ENCODE measurements at places on chromosomes 3 and 15.

DNA sequence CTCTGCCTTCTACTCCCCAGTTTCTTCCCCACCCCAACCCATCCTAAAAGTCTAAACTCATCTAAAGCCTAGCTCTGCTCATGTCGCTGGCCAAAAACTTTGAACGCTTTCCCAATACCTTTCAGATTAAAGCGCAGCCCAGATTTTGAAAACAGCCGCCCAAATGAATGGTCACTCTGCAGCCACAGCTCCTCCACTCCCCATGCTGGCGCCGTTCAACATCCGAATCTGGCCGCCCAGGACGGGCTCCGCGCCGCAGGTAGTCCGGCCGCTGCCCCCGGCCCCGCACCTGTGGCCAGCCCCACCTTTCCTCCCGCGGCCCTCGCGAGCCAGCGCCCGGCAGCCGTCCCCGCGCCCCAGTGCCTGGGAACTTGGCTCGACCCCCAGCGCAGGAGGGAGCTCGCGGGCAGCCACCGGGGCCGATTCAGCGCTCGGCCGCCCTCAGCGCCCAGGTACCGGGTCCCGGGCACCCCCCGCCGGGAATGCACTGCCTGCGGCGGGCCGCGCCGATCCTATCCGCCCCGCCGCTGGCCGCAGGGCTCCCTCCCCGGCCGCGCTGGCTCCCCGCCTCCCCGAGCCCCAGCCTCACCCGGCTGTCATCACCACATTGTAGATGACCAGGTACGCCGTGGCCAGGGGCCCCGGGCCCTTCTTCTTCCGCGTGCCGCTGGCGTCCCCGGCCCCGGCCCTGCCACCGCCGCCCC is 417 bp downstream of the HACD2 start:
- DNase-seq, result no peak
- H3K27me3 ChIP-seq, result no peaks in the 10 kb centered on the region
- H3K36me3 ChIP-seq, result no peaks in the 10 kb centered on the region
- H3K4me3 ChIP-seq, result peak overlapping the region; percentile 98
- H3K4me1 ChIP-seq, result peaks cover 13% of the 10 kb centered on the region

DNA sequence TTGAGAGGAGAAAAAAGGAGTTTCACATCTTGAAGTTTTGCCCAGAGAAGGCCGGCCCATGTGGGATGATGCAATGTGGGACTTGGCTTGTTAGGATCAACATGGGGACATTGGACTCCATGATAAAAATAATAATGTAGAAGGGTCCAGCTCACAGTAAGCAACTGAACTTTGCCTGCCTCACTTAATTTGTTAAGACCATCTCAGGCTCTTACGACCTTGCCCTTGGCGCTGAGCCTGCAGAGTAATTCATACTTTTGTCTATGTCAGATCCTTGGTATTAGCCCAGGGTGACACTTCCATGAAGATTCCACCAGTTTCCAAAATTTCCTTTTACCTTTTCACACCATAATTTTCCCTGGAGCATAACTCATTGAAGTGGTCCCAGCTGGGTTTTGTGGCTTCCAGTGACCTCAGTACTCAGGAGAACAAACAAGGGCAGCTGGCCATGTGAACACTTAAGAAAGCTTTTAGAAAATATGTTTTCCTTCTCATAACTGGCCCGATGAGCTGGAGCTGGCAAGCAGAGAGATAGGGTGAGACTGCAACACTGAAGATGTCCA is 315.4 kb upstream of the RASGRP1 start:
- H3K36me3 ChIP-seq, result no peaks in the 10 kb centered on the region
- DNase-seq, result no peak
- peaks cover 6% of the 10 kb centered on the region for H3K4me1 ChIP-seq

GRCh38 chr3:123151251-123151705 is 50.5 kb upstream of the SEC22A start:
- no peaks in the 10 kb centered on the region for H3K4me1 ChIP-seq
- DNase-seq, result no peak
- peaks cover 4% of the 10 kb centered on the region for H3K36me3 ChIP-seq
- no peaks in the 10 kb centered on the region for H3K27me3 ChIP-seq
- peak overlapping the region; percentile 51 for H3K27ac ChIP-seq
- H3K4me3 ChIP-seq, result no peak overlapping the region

- H3K4me1 ChIP-seq, result no peaks in the 10 kb centered on the region
- H3K4me3 ChIP-seq, result no peak overlapping the region
- H3K27me3 ChIP-seq, result no peaks in the 10 kb centered on the region
- DNase-seq, result no peak
- no peak overlapping the region for H3K27ac ChIP-seq
- no peaks in the 10 kb centered on the region for H3K36me3 ChIP-seq
Observed at GRCh38 chr3:113194823-113195401, 16.4 kb upstream of the BOC start.

- H3K27me3 ChIP-seq, result no peaks in the 10 kb centered on the region
- no peaks in the 10 kb centered on the region for H3K36me3 ChIP-seq
- no peak overlapping the region for H3K27ac ChIP-seq
Observed at GRCh38 chr15:62824111-62825015, 218.2 kb upstream of the TPM1 start.

- no peak overlapping the region for H3K4me3 ChIP-seq
- no peaks in the 10 kb centered on the region for H3K36me3 ChIP-seq
- no peak overlapping the region for H3K27ac ChIP-seq
- H3K4me1 ChIP-seq, result no peaks in the 10 kb centered on the region
- no peaks in the 10 kb centered on the region for H3K27me3 ChIP-seq
Observed at GRCh38 chr3:10935028-10935427, 57.5 kb upstream of the SLC6A1 start.

DNA sequence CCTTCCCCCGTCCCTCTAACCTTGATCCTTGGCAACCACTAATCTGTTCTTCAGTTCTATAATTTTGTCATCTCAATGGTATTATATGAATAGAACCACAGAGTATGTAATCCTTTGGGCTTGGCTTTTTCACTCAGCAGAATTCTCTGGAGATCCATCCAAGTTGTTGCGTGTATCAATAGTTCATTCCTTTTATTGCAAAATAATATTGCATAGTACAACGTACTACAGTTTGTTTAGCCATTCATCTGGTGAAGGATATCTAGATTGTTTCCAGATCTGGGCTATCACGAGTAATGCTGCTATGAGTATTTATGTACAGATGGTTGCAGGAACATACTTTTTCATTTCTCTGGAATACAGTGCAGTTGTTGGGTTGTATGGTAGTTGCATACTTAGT is 76.2 kb downstream of the PLXNA1 start:
- H3K27ac ChIP-seq, result no peak overlapping the region
- no peak overlapping the region for H3K4me3 ChIP-seq
- no peaks in the 10 kb centered on the region for H3K4me1 ChIP-seq
- DNase-seq, result no peak
- no peaks in the 10 kb centered on the region for H3K27me3 ChIP-seq

GRCh38 chr3:141410846-141411245 is 42.5 kb downstream of the ZBTB38 start:
- no peaks in the 10 kb centered on the region for H3K27me3 ChIP-seq
- no peak for DNase-seq
- no peaks in the 10 kb centered on the region for H3K36me3 ChIP-seq
- H3K4me3 ChIP-seq, result no peak overlapping the region

GRCh38 chr3:10523561-10523960 is 18.2 kb upstream of the ATP2B2 start:
- DNase-seq, result no peak
- H3K4me3 ChIP-seq, result no peak overlapping the region
- no peak overlapping the region for H3K27ac ChIP-seq
- H3K36me3 ChIP-seq, result no peaks in the 10 kb centered on the region
- no peaks in the 10 kb centered on the region for H3K4me1 ChIP-seq

DNA sequence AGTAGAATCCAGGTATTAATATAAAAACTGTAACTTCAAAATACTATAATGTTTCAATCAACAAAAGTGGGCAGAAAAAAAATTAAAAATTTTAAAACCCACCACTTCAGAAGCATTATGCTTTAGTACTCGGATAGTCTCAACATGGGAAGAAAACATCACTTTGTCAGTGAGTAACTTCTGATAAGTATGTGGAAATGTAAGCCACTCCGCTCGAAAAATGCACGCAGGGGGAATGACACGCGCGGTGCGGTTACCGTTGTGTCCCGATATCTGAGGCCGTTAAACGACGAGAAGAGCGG is 656 bp downstream of the NGLY1 start:
- H3K4me3 ChIP-seq, result peak overlapping the region; percentile 73
- peaks cover 19% of the 10 kb centered on the region for H3K4me1 ChIP-seq
- DNase-seq, result no peak
- H3K27ac ChIP-seq, result peak overlapping the region; percentile 89
- H3K27me3 ChIP-seq, result no peaks in the 10 kb centered on the region

DNA sequence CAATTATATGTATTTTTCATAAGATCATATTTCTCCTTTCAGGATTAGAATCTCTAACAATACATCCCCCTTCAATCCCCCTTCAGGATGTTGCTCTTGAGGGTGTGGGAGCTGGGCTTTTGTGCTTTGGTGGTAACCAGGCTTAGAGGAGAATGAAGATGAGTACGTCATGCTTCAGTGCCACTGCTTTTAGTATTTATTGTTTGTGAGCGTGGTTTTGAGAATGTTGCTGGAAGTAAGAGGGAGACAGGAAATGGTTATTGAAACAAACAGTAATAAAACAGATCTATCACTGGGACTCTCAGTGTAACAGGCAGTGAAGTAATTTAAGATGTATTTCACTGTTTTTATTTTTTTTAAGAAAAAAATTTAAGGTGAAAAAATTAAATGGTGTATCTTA is 35.3 kb downstream of the GBE1 start:
- no peak overlapping the region for H3K4me3 ChIP-seq
- H3K27me3 ChIP-seq, result no peaks in the 10 kb centered on the region
- no peaks in the 10 kb centered on the region for H3K36me3 ChIP-seq
- no peak overlapping the region for H3K27ac ChIP-seq
- DNase-seq, result no peak

DNA sequence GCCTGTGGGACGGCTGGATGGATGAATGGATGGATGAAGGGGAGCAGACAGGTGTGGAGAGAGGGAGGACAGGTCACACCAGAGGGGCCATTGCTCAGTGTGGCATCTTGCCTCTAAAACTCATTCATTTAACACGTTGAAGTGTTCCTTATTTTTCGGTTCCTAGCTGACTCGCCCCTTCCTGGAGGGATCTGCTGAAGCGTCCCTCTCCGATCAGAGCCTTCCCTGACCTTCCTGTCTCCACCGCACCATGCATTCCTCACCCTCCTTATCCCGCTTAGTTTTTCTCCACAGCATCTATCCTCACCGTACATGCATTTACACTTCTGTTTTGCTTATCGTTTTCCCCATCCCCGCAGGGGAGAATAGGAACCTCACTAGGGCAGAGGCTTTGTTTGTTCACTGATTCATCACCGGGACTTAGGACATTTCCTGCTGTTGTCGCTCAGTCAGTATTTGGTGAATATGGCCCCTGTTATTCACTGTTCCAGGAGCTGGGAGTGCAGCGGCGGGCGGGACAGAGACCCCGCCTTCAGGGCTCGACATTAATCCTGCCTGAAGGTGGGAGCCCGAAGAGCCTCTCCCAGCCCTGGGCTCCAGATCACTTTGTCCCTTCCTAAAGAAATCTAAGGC is 32.0 kb downstream of the FOXL2 start:
- DNase-seq, result no peak
- no peaks in the 10 kb centered on the region for H3K36me3 ChIP-seq
- H3K4me1 ChIP-seq, result no peaks in the 10 kb centered on the region
- peak overlapping the region; percentile 88 for H3K4me3 ChIP-seq
- no peaks in the 10 kb centered on the region for H3K27me3 ChIP-seq
- H3K27ac ChIP-seq, result no peak overlapping the region

DNA sequence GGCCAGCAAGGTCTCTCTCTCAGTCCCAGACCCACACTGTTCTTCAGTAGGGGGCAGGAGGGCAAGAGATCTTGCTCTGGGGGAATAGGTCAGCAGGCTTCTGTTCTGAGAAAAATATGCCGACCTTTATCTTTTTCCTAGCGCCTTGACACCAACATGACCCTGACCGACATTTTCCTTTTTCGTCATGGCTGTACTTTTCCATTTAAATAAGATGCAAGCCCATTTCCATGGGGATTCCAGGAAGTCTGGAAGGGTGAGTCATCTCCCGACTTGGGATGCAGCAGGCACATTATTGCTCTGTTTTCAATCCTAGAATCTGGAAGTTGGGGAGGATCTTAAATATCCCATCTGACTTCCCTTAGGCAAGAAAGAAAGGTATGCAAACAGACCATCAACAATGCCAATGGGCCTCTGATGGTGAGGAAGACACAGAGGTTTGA is 261.5 kb upstream of the LRTM1 start:
- H3K27me3 ChIP-seq, result no peaks in the 10 kb centered on the region

GRCh38 chr15:70234256-70234905 is 136.7 kb upstream of the TLE3 start:
- DNase-seq, result no peak
- H3K27ac ChIP-seq, result no peak overlapping the region
- peaks cover 8% of the 10 kb centered on the region for H3K4me1 ChIP-seq
- no peak overlapping the region for H3K4me3 ChIP-seq
- no peaks in the 10 kb centered on the region for H3K36me3 ChIP-seq

- no peaks in the 10 kb centered on the region for H3K27me3 ChIP-seq
- no peaks in the 10 kb centered on the region for H3K4me1 ChIP-seq
- H3K36me3 ChIP-seq, result no peaks in the 10 kb centered on the region
- no peak overlapping the region for H3K4me3 ChIP-seq
Observed at GRCh38 chr15:36856339-36856973, 243.9 kb downstream of the MEIS2 start.

GRCh38 chr3:15629860-15630597 is 28.5 kb downstream of the BTD start:
- peak; percentile 66 for DNase-seq
- peaks cover 8% of the 10 kb centered on the region for H3K4me1 ChIP-seq
- H3K4me3 ChIP-seq, result no peak overlapping the region
- no peaks in the 10 kb centered on the region for H3K36me3 ChIP-seq

- no peak overlapping the region for H3K27ac ChIP-seq
- H3K27me3 ChIP-seq, result no peaks in the 10 kb centered on the region
- H3K4me3 ChIP-seq, result no peak overlapping the region
- H3K36me3 ChIP-seq, result no peaks in the 10 kb centered on the region
- no peak for DNase-seq
- peaks cover 4% of the 10 kb centered on the region for H3K4me1 ChIP-seq
Observed at GRCh38 chr15:39621210-39621609, 40.3 kb downstream of the THBS1 start.

DNA sequence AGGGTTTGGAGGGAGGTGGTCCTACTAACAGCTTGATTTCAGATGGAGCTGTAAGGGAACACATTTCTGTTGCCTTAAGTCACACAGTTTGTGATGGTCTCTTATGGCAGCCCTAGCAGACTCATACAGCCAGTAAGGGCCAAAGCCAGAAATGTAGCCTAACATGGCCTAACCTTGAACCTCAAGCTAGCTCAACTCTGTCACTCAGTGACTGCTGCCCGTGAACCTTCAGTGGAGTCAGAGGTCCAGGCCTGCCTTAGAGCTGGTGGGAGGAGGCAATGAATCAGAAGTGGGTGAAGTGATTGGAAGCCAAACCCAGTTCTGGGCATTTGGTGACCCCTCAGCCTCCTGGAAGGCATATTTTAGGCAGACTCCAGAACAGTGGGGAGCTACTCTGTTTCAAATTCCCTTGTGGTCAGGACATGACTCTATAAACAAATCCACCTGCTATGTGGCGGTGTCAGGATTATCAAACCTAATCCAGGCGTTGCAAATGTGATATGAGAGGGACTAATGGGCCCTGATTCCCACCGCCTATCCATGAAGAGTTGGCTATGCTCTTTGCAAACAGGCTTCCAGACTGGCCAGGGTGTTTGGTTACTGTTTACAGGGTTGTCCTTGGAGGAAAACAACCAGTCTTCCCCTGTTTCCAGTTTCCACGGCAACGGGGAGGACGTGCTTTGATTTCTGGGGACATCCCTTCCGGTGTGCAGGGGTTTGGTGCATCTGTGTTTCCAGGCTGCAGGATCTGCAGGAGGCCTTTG is 105.9 kb upstream of the AGBL1 start:
- H3K36me3 ChIP-seq, result no peaks in the 10 kb centered on the region
- no peak for DNase-seq
- no peak overlapping the region for H3K27ac ChIP-seq

Measured in naive thymus-derived CD4-positive, alpha-beta T cell (primary cell).